ENCODE measurements at places on chromosomes 1 and 21.
A peak's percentile ranks its signal among the peaks of the same experiment; 100 is the strongest.

- DNase-seq = no peak
Observed at GRCh38 chr1:109996476-109996875, 11.9 kb downstream of the AHCYL1 start.

- no peak for DNase-seq
Observed at GRCh38 chr1:119384591-119384990, 16.0 kb downstream of the HAO2 start.

- no peak for DNase-seq
Observed at GRCh38 chr1:162663589-162664106, 31.4 kb downstream of the DDR2 start.

- DNase-seq = no peak
Observed at GRCh38 chr1:160496334-160496733, 26.7 kb downstream of the SLAMF6 start.

- no peak for DNase-seq
Observed at GRCh38 chr1:78743626-78744025, 94.0 kb downstream of the IFI44 start.

GRCh38 chr21:17071093-17071492, 441.8 kb upstream of the CXADR start:
- DNase-seq = no peak

GRCh38 chr1:53726009-53726600, 12.9 kb downstream of the GLIS1 start:
- no peak for DNase-seq

- DNase-seq = peak; percentile 4
Observed at GRCh38 chr1:178579562-178579961, 66.7 kb downstream of the TEX35 start.

DNA sequence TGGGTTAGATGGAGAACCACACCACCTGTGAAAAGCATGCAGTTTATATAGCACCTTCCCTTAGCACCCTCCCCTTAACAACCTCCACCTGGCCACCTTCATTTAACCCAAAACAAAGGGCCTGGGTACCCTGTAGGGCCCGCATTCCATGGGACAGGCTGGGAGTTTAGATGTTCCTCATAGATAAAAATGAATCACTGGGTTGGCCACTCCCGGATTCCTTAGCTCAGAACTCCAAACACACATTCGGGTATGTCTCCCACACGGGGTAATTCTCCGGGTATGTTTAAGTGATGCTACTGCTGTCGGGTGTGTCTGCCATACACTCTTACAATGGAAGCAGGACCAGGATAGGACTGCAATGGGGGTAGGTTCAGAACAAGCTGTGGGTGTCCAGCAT, 43.9 kb upstream of the FOXO6 start:
- no peak for DNase-seq
